HCT116 (cell line): ENCODE measurements at places on chromosomes 4 and X.
A peak's percentile ranks its signal among the peaks of the same experiment; 100 is the strongest.

DNA sequence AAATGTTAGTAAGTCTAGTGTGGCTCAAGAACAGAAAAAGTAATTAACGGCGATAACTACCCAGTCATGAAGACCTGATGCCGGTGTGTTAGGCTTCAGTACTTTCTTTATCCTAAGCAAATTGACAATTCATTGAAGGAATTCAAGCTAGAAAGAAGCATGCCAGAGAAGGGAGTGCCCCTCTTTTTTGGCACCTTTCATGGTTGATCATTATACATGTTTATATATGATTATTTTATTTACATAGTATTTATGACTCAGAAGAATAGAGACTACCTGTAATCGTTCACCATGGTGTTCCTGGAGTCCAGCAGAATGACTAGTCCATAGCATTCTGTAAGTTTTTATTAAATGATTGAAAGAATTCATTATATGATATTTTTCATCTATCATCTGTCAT is 548.3 kb upstream of the SLIT2 start:
- DNase-seq = no peak

DNA sequence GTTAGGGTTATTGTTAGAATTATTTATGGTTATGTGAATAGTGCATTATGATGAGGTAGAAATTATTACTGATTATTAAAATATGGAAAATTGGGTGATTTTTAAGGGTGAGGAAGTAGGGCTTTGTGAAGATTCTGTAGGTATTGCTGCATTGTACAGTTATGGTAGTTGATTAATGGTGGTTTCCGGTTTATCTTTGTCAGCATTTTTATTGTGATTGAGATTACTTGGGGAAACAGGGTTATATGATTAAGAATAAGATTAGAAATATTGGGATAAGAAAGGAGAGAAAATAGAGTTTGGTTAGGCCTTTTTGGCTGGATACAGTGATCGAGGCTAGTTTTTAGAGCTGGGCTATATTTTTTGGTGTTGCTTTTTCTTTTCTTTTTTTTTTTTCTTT is 8.6 kb upstream of the IGBP1 start:
- DNase-seq = no peak

DNA sequence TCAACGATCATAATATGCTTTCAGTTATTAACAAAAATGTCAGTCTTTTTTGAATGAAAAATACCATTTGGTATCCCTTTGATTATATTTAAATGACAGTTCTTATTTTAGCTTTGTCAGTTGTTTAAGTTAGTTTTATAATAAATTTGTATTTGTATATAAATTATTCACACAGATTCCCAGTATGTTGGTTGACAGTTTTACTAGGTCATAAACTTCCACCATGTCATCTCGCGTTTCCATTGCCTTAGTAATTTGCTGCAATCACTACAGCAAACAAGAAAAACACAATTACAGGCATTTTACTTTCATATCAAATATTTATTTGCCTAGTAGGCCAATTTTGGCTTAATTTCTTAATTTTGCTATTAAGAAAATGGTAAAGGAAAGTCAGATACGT is 109.6 kb upstream of the ANK2 start:
- DNase-seq = no peak

GRCh38 chr4:176123710-176124407 is 58.2 kb downstream of the WDR17 start:
- peak; percentile 26 for DNase-seq

- no peak for DNase-seq
These were observed 15.9 kb downstream of the DHX15 start for GRCh38 chr4:24568425-24568824.

- no peak for DNase-seq
These were observed 189.8 kb upstream of the GALNT7 start for GRCh38 chr4:172978848-172979247.

DNA sequence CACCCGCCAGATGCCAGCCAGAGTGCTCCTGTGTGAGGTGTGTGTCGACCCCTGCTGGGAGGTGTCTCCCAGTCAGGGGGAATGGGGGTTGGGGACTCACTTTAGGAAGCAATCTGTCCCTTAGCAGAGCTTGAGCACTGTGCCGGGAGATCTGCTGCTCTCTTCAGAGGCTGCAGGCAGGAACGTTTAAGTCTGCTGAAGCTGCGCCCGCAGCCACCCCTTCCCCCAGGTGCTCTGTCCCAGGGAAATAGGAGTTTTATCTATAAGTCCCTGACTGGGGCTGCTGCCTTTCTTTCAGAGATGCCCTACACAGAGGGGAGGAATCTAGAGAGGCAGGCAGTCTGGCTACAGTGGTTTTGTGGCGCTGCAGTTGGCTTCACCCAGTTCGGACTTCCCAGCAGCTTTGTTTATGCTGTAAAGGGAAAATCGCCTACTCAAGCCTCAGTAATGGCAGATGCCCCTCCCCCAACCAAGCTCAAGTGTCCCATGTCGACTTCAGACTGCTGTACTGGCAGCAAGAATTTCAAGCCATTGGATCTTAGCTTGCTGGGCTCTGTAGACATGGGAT is 80.8 kb downstream of the CCSER1 start:
- no peak for DNase-seq

- no peak for DNase-seq
These were observed 152.3 kb downstream of the NEK1 start for GRCh38 chr4:169460081-169460480.

DNA sequence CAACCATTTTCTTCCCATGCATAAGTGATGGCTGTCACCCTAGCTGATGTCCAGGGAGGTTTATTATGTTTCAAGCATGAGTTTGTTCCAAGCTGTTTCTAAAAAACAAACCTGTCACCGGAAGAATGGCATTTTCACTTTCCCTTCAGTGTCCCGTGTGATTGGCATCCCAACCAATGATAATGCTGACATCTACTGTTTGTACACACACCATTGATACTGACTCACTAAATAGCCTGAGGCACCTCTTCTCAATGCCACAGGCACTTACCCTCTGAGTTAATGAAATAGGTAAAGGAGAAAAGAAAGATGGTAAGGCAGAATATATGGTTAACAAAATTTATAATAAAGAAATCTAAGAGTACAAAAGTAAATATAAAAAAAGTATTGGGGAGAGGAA is 23.1 kb upstream of the VCX2 start:
- DNase-seq = no peak
